NCI-H187 (cell line): ENCODE measurements at places on chromosomes 1 and 21.

- DNase-seq: no peak
Observed at GRCh38 chr1:38027201-38028104, 14.9 kb downstream of the UTP11 start.

- no peak for DNase-seq
Observed at GRCh38 chr1:90502696-90503095, 214.4 kb downstream of the BARHL2 start.

DNA sequence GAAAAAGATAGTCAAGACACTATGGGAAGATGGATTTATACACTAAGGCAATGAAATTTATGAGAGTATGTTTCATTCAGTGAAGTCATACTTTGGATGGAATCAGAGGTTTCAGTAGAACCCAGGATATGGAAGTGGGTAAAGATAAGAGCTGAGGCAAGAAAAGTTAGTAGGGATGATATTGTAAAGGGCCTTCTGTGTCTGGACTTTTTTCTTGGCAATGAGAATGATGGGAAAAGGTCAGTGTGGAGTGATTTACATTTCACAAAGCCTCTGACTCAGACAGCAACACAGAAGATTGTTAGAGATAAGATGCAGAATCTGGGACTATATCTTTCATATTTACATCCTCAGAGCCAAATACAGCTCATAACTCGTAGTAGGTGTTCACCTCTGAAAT, 32.1 kb downstream of the SH3BGR start:
- DNase-seq: no peak

- DNase-seq: no peak
Observed at GRCh38 chr1:184152434-184152898, 100.9 kb downstream of the TSEN15 start.

GRCh38 chr1:229086091-229086490, 184.8 kb upstream of the RAB4A start:
- DNase-seq: no peak

GRCh38 chr1:164912290-164912689, 353.3 kb downstream of the PBX1 start:
- peak; percentile 49 for DNase-seq

GRCh38 chr1:3453891-3454810, at the start of gene ARHGEF16:
Gene ARHGEF16 (plus strand): TSS chr1:3454665. CDS start chr1:3463085, 8,420 bp downstream.
- DNase-seq: peak; percentile 44

GRCh38 chr1:194161591-194161990, 975.2 kb upstream of the B3GALT2 start:
- DNase-seq: no peak

DNA sequence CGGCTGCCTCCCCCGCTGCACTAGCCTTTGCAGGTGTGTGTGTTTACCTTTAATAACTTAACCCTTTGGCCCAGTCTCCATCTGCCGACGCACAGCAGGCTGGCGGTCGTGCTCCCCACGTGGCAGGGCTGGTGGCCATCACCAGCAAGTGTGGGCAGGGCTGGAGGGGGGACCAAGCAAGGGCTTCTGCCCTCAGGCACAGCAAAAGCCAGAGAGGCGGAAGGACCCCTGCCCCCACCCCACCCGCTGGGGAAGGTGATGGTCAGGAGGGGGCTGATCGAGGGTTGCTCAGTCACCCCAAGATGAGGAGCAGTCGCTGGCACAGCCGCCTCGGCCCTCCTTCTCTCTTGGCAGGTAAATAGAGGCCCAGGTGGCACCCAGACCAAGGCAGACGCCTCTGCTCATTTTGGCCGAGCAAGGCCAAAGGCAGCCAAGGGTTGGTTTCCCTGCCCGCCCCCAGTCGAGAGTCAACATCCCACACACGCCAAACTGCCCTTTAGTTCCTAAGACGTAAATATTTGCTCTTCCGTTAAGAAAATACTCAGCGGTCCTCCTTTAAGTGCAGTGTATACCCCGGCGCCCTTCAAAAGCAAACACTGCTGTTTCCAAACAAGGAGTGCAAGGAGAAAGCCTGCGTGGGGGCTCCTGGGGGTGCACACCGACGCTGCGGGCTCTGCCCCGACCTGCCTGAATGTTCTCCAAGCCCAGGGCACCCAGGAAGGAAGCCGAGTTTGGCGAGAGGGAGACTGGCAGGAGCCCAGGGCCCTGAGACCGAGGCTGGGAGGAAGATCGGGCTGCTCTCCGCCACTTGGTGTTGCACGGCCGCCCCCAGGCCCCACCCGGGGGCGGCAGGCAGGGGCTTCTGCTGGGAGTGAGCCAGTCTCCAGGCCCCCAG, 82.7 kb downstream of the SIK1 start:
- DNase-seq: no peak

GRCh38 chr1:160354388-160354985, 11.3 kb downstream of the NCSTN start:
- DNase-seq: no peak

DNA sequence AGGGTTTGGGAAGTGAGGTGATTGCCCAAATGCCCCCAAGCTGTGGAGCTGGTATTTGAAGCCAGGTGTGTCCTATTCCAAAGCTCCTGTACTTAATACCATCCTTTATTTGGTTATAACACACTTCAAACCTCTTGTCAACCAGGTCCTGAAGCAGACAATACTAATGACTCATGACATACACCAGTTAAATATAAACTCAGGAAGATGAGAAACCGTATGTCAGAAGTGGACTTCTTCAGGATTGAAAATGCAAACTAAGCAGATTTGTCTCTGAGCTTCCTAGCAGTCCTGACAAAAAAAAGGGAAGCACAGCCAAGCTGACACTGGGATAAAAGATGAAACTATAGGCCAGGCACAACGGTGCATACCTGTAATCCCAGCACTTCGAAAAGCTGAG, 70.6 kb downstream of the ALPL start:
- no peak for DNase-seq

DNA sequence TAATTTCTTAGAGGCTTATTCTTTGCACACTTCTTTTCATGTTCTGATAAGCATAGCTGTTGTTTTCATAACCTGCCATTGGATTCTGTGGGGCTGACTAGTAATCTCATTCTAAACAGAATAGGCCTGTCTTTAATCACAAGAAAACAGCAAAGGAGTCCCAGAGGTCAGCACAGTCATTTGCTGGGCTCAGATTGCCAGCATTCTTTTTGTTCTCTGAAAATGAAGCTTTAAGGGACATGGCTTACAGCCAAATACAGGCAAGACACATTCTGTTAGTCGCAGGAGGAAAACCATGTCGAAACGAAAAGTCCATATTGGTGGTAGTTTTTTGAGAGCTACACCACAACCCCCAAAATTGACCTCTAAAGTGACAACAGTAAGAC, 75.0 kb downstream of the MRPS6 start:
- no peak for DNase-seq

- DNase-seq: no peak
Observed at GRCh38 chr1:2801535-2802291, at the start of gene TTC34. Gene TTC34 (minus strand): TSS chr1:2801693. CDS start chr1:2800827, 866 bp downstream.

DNA sequence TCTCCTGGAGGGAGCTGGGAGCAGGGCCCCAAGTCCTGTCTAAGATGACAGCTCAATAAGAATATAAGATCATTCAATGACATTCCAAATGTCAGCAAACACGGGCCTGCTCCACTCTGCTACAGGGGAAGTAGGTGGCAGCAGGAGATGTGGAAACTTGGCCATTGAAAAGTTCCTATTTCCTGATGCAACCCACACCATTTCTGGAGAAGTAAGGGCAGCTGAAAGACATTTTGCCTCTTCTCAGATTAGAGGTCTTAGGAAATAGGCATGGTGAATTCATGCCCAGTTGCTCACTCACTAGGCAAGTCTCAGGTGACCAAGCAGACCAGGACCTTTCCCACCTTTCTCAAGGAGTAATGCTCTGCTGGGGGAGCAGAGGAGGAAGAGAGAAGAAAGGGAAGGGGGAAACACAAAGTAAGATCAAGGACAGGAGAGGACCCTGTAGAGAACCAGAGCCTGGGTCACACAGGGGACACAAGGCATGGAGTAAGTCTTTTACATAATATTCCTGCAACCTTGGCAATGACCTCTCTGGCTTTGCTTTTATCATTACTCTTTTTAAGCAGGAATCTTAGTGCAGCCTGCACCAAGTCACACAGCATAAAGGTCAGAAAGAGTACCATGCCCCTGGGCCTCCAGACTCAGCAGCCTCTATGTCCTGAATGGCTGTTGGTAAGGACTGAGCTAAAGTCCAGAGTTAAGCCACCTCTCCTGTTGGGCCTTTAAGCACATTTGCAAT, 68.9 kb downstream of the DMAP1 start:
- DNase-seq: no peak
